ENCODE measurements at places on chromosomes 12 and 14. TPM values are rescaled to one million over a fixed set of nuclear protein-coding genes. Genes with fewer than 3 reads are reported as not detected.

CD69 gene
- 9.7 TPM for total RNA-seq

EML5 gene
- 0.49 TPM for total RNA-seq

ARMH4 gene
- total RNA-seq = 13.8 TPM

NRXN3 gene
- total RNA-seq = 2.5 TPM

EGLN3 gene
- 32.5 TPM for total RNA-seq

GLT1D1 gene
- 2.2 TPM for total RNA-seq

RIMBP2 gene
- 5.8 TPM for total RNA-seq

All from skin of body (tissue), 3 donors.